Activated CD4-positive, alpha-beta memory T cell treated with anti-CD3 and anti-CD28 coated beads, Interleukin-2, amount 10 ng/mL, durations not matched to agents 7 days and 5 days (primary cell): ENCODE measurements at places on chromosomes 11 and 22. TPM values are rescaled to one million over a fixed set of nuclear protein-coding genes. Genes with fewer than 3 reads are reported as not detected.

DNA sequence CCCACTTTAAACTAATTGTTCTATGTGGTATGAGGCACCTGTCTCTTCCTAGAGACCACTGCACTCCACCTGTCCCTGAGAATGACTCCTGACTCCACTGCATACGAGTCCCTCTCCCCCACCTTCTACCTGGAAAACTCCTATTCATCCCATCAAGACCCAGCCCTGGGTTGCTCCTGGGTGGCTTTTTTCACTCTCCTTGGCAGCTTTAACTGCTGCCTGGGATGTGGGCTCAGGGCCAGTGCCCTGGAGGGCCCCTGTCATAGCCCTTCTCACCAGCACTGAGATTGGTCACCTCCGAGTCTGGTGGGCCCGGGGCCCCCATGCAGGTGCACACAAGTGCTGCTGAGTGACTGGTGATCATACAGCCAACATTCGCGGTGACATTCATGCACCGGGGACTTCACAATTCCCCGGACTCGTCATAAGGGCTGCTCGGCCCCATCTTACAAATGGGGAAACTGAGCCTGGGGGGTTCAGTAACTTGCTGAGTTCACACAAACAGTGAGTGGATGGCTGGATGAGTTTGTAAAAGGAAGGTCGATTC is 25.9 kb upstream of the TOLLIP start:
- DNase-seq: no peak
- no peaks in the 10 kb centered on the region for H3K36me3 ChIP-seq
- peaks cover 16% of the 10 kb centered on the region for H3K27me3 ChIP-seq

DNA sequence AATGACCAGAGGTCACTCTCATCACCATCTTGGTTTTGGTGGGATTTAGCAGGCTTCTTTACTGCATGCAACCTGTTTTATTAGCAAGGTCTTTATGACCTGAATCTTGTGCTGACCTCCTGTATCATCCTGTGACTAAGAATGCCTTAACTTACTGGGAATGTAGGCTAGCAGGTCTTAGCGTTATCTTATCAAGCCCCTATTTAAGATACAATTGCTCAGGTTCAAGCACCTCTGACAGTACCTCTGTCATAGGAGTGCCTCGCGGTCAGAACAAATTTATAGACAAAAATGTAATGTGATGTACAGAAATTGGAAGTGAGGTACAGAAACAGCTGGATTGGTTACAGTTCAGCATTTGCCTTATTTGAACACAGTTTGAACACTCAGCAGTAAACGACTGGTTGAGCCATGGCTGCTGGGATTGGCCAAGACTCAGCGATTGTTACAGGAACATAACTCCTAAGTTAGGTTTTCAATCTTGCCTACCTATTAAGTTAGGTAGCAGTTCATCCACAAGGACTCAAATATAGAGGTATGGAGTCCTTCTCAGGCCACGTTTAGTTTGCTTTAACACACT is 16.1 kb upstream of the TMEM123 start:
- H3K4me1 ChIP-seq: peaks cover 69% of the 10 kb centered on the region
- H3K4me3 ChIP-seq: no peak overlapping the region
- no peak overlapping the region for H3K27ac ChIP-seq
- no peaks in the 10 kb centered on the region for H3K36me3 ChIP-seq
- H3K27me3 ChIP-seq: no peaks in the 10 kb centered on the region

MAJIN gene
- 0.15 TPM for total RNA-seq

MS4A4E gene
- not detected for total RNA-seq

PTPRCAP gene
- total RNA-seq: 401 TPM

- H3K4me3 ChIP-seq: no peak overlapping the region
- no peak overlapping the region for H3K27ac ChIP-seq
- no peak for DNase-seq
Measured at GRCh38 chr22:27867085-27867952, 51.7 kb downstream of the PITPNB start.

SYCE3 gene
- total RNA-seq: 0.58 TPM

DNA sequence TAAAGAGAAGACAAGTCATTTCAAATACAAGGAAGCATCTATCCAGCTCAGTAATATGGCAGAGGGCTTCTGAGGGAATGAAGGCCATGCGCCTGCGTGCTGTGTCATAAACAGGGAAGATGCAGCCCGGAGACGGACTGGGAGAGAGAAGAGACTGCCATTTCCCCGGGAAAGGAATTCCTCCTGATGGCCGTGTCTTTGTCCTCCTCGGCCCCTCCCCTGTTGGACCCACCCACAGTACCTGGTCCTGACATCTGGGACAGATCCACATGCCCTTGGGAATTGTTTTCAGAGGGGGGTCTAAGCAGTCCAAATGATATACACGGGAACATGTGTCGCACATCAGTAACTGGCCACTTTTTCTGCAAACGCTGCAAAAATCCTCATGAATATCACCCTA is 15.5 kb downstream of the LARGE2 start:
- peaks cover 17% of the 10 kb centered on the region for H3K36me3 ChIP-seq
- H3K27me3 ChIP-seq: no peaks in the 10 kb centered on the region
- H3K4me1 ChIP-seq: no peaks in the 10 kb centered on the region
- DNase-seq: no peak
- no peak overlapping the region for H3K4me3 ChIP-seq
- H3K27ac ChIP-seq: no peak overlapping the region

ELFN2 gene
- total RNA-seq: 0.38 TPM

GRCh38 chr11:102079625-102080024 is 30.6 kb upstream of the YAP1 start:
- no peak overlapping the region for H3K27ac ChIP-seq
- no peak for DNase-seq
- H3K4me1 ChIP-seq: no peaks in the 10 kb centered on the region
- H3K27me3 ChIP-seq: peaks cover under 1% of the 10 kb centered on the region
- no peaks in the 10 kb centered on the region for H3K36me3 ChIP-seq

DNA sequence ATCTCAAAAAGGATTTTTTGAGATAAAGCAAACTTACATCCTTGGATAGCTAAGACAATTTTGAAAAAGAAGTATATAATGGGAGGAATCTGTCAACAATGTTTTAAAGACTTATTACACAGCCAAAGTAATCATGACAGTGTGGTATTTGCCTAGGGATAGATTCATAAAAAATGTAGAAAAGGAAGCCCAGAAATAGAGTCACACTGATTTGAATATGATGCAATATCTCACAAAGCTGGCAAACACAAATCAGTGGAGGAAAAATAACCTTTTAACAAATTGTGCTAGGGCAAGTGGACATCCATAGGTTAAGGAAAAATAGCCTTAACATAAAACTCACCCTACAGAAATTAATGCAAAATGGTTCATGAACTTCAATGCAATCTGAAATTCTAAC is 6.0 kb downstream of the XKR3 start:
- peaks cover 12% of the 10 kb centered on the region for H3K27me3 ChIP-seq
- no peaks in the 10 kb centered on the region for H3K36me3 ChIP-seq
- H3K27ac ChIP-seq: no peak overlapping the region

GRCh38 chr22:38467904-38468442 is at the start of gene KDELR3:
KDELR3 (plus strand) TSS chr22:38468096; CDS start chr22:38468234, 138 bp downstream.
- H3K36me3 ChIP-seq: no peaks in the 10 kb centered on the region
- peak within 1 kb of the TSS; percentile 56 for H3K4me3 ChIP-seq
- H3K27me3 ChIP-seq: peaks cover 37% of the 10 kb centered on the region
- peak; percentile 57 for DNase-seq

DNA sequence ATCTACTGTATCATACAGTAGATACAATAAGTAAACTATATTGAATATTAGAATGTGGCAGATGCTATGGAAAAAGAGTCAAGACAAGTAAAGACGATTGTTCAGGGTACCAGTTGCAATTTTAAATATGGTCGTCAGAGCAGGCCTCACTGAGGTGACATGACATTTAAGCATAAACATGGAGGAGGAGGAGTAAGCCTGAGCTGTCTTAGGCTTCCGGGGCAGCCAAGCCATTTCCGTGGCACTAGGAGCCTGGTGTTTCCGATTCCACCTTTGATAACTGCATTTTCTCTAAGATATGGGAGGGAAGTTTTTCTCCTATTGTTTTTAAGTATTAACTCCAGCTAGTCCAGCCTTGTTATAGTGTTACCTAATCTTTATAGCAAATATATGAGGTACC is 14.5 kb downstream of the PIK3IP1 start:
- peak overlapping the region; percentile 93 for H3K27ac ChIP-seq
- H3K27me3 ChIP-seq: no peaks in the 10 kb centered on the region
- peaks cover 78% of the 10 kb centered on the region for H3K36me3 ChIP-seq
- no peak for DNase-seq
- H3K4me3 ChIP-seq: no peak overlapping the region

DNA sequence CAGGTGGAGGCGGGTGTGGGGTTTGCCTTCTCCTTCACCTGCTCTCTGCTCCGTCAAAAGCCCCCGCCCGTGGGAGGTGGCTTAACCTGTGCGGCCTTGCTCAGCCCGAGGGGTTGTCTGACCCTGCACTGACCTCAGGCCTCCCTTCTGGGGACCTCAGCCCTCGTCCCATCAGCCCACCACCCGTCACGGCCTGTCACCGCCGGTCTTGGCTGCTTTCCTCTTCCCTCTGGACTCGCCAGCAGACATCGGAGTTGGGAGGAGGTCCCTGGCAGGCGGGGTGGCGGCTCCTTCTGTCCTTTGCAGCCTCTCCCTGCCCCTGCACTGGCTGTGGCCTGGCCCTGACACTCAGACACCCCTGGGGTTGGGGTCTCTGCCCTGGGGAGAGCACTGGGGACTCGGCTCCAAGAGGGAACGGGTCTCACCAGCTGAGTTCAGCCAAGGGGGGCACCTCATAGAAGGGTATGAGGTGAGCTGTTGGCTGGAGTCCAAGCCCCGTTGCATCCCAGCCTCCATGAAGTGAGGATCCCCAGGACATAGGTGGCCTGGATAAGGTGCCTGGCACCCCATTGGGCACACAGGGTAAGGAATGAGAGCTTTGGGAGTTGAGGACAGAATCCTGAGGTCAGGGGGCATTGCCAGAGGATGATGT is 999.6 kb downstream of the BRD1 start:
- no peak overlapping the region for H3K4me3 ChIP-seq
- peaks cover 1% of the 10 kb centered on the region for H3K4me1 ChIP-seq
- DNase-seq: no peak

- H3K27me3 ChIP-seq: no peaks in the 10 kb centered on the region
- H3K36me3 ChIP-seq: peaks cover 87% of the 10 kb centered on the region
- H3K27ac ChIP-seq: peak overlapping the region; percentile 85
- peak; percentile 53 for DNase-seq
- peak overlapping the region; percentile 21 for H3K4me3 ChIP-seq
- peaks cover 83% of the 10 kb centered on the region for H3K4me1 ChIP-seq
Measured at GRCh38 chr11:59783632-59784090, 26.9 kb downstream of the MRPL16 start.

DUSP8 gene
- 2.6 TPM for total RNA-seq

KRTAP5-1 gene
- total RNA-seq: not detected

HSPB2 gene
- total RNA-seq: not detected

DNA sequence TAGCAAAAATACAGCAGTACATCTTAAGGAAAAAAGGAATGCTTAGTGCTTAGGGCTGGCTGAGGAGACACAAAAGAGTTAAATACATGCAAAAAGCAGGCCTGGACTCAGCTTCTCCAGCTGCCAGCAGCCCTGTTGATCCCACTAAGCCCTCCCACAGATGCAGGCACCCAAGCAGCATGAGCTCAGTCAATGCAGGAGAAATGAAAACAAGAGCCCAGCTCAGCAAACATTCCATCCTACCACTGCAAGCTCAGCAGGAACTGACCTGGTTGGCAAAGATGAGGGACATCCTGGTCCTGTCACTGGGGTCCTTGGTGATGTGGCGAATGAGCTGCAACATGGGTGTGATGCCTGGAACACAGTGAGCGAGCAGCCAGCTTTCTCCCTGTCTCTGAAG is 5.8 kb downstream of the CYB5R2 start:
- no peak for DNase-seq
- H3K4me3 ChIP-seq: no peak overlapping the region
- H3K27me3 ChIP-seq: no peaks in the 10 kb centered on the region
- peaks cover 6% of the 10 kb centered on the region for H3K4me1 ChIP-seq
- H3K36me3 ChIP-seq: no peaks in the 10 kb centered on the region
- no peak overlapping the region for H3K27ac ChIP-seq

DNA sequence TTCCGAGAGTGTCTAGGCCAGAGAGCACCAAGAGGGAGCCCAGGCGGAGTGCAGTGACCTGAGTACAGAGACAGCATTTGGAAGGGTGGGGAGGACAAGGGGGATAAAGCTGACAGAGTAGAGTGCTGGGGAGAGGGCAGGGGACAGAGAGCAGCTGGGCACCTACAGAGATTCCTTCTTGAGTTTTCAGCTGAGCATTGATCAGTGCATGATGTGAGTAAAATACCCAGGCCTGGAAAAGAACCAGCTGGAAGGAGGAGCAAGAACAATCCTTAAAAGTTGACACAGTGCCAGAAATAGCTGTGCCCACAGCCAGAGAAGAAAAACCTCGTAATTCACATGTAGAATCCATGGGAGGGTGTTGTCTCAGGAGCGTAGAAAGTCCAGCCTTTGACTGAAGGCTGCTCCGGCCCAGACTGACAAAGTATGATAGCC is 33.9 kb upstream of the PANX2 start:
- H3K27me3 ChIP-seq: peaks cover 30% of the 10 kb centered on the region
- H3K4me1 ChIP-seq: peaks cover 2% of the 10 kb centered on the region
- H3K27ac ChIP-seq: no peak overlapping the region
- no peak overlapping the region for H3K4me3 ChIP-seq
- no peak for DNase-seq
- H3K36me3 ChIP-seq: no peaks in the 10 kb centered on the region

DNA sequence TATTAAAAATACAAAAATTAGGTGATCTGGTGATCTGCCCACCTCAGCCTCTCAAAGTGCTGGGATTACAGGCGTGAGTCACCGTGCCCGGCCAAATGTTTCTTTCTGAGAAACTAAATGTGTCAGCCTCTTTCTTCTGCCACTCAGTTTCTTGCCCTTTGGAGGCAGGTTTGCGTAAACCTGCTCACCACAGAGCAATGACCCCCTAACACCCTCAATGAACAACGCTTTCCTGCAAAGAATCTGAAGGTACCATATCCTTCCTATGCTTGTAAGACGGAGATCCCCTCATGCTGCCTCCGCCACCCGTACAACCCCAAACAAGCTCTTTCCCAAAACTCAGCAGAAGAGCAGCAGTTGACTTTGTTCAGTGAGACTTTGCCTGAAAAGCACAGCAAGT is 38.7 kb upstream of the TTLL12 start:
- H3K4me3 ChIP-seq: no peak overlapping the region
- H3K36me3 ChIP-seq: no peaks in the 10 kb centered on the region
- peaks cover 2% of the 10 kb centered on the region for H3K27me3 ChIP-seq

DNA sequence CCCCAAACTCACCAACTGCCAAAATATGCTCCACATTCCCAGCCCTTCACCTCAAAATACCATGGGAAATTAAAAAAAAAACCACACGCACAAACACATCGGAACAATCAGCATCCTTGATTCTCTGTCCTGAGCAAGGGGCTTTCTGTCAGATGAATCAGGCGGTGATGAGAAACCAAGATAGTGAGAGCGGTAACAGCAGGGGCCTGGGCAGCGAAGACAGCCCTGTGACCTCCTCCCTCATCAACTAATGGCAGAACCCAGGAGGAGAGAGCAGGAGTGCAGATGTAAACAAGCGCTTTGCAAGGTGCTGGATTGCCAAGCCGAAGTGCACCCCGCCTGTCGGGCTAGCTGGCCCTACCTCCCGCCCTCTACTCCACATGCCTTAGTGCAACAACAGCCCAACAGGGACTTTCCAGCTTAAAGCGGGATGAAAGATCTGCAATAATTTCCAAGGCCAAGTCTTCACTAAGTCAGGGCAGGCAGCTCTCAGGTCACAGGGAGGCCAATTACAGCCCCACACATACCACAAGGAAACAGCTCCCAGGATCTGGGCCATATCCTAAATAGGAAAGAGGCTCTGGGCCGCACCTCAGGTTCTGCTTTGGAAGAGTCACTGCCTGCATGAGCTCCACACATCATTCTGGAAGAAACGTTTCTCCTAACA is 72.2 kb upstream of the BID start:
- DNase-seq: no peak
- H3K36me3 ChIP-seq: no peaks in the 10 kb centered on the region

DEUP1 gene
- not detected for total RNA-seq
